T-cell (primary cell): ENCODE measurements at places on chromosomes 2 and 18.

DNA sequence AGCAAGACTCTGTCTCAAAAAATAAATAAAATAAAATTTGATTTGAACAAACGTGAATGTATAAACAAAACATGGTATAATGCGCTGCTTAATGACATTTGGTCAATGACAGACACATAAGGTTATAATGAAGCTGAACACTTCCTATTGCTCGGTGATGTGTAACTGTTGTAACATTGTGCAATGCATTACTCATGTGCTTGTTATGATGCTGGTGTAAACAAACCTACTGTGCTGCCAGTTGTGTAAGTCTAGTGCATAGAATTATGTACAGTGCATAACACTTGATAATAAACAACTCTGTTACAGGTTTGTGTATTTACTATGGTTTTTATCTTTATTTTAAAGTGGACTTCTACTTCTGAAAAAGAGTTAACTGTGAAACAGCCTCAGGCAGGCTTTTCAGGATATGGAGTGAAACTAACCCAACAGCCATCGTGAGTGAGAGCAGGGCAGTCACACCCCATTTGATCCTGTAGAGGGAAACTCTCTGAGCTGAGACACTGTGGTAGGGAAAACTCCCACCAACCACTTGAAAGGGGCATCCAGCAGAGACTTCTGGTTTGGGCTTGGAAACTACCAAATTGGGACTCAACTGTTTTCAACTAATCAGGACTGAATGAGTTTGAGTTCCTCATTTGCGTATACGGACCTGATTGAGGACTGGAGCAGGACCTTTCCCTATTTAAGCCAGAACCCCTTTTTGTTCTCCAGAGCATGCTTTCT, 8.7 kb upstream of the RPRD1A start:
- H3K27ac ChIP-seq, result no peak overlapping the region
- no peaks in the 10 kb centered on the region for H3K36me3 ChIP-seq
- H3K4me1 ChIP-seq, result no peaks in the 10 kb centered on the region
- DNase-seq, result no peak
- peaks cover 2% of the 10 kb centered on the region for H3K27me3 ChIP-seq

- peaks cover 16% of the 10 kb centered on the region for H3K27me3 ChIP-seq
- H3K27ac ChIP-seq, result no peak overlapping the region
- no peak overlapping the region for H3K4me3 ChIP-seq
- no peaks in the 10 kb centered on the region for H3K4me1 ChIP-seq
- no peak for DNase-seq
- no peaks in the 10 kb centered on the region for H3K36me3 ChIP-seq
These were observed 83.8 kb upstream of the KLHL29 start for GRCh38 chr2:23301136-23301535.

GRCh38 chr2:237874585-237875161, 15.2 kb downstream of the RAMP1 start:
- no peaks in the 10 kb centered on the region for H3K27me3 ChIP-seq
- H3K27ac ChIP-seq, result no peak overlapping the region
- DNase-seq, result no peak
- H3K4me3 ChIP-seq, result no peak overlapping the region
- no peaks in the 10 kb centered on the region for H3K36me3 ChIP-seq

GRCh38 chr2:76678383-76679024, 843.7 kb downstream of the LRRTM4 start:
- no peak overlapping the region for H3K4me3 ChIP-seq
- no peaks in the 10 kb centered on the region for H3K4me1 ChIP-seq
- H3K27me3 ChIP-seq, result no peaks in the 10 kb centered on the region

DNA sequence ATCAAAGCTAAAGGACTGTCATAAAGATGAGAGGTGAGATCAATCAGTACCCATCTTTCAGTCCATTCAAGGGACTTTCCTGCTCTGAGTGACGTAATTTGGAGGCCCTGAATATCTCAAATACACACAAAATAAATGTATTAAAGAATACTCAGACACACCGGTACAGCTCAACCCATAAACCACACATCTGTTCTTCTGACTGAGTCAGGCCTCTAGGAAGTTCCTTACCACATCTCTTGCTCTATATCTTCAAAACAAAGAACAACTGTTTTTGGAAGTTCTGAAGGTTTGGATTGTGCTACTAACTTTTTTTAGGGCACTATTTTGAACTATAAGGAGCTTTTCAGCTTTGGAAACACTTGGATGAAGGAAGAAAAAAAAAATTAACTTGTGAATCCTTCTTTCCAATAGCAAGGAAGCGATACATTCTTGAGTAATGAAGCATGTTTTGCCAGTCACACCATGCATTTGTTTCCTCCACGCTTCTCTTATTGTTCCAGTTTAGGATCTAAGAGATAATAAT, 866.5 kb upstream of the VRK2 start:
- H3K27ac ChIP-seq, result no peak overlapping the region
- no peaks in the 10 kb centered on the region for H3K27me3 ChIP-seq
- H3K4me1 ChIP-seq, result no peaks in the 10 kb centered on the region
- H3K36me3 ChIP-seq, result no peaks in the 10 kb centered on the region
- no peak for DNase-seq

DNA sequence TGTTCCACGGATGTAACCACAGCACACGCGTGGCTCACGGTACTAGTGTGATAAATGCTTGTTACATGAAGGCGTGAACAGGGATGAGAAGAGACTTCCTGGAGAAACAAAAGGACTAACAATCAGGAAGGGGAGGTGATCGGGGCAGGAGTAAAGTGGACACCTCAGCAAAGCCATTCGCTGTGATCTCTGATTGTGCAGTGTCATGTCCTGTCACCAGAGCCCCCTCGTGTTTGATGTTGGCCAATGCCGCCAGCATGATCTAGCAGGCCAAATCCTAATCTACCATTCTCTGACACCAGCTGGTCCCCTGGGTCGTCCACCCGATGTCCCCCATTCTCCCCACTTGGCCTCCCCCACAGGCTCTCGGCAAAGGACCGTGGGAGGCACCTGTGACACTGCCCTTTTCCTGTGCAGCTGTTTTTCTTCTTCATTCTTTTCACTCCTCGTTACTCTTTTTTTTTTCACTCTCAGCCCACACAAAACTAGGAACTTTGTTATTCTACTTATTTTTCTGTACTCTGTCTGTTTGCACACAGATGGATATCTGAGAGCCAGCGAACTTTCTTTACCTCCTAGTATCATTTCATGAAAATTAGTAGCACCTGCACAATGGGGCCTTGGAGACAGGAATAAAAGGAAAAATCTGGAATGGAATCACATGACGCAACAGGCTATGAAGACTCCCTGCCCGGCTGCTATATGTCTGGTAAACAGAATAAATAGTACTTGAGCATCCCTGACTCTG, 146.8 kb downstream of the TGIF1 start:
- peak overlapping the region; percentile 98 for H3K27ac ChIP-seq
- H3K27me3 ChIP-seq, result no peaks in the 10 kb centered on the region
- H3K36me3 ChIP-seq, result no peaks in the 10 kb centered on the region

DNA sequence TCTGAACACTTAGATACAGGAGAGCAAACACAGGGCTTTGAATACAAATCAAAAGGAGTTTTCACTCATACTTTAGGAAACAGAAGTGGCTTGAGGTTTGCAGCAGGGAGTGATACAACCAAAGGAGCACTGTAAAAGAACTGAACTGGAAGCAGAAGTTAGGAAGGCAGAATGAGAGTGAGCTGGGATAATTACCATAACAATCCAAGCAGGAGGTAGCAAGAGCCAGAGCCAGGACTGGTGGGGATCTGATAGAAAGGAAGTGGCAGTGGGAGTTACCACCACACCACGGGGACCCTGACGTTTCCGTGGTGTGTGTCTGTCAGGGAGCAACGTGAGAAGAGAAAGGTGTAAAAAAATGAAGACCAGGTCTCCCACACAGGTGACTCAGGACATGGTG, 81.3 kb upstream of the EPB41L3 start:
- H3K4me3 ChIP-seq, result no peak overlapping the region
- no peak overlapping the region for H3K27ac ChIP-seq
- H3K27me3 ChIP-seq, result peaks cover 19% of the 10 kb centered on the region
- H3K4me1 ChIP-seq, result peaks cover 19% of the 10 kb centered on the region
- no peak for DNase-seq
- H3K36me3 ChIP-seq, result no peaks in the 10 kb centered on the region

GRCh38 chr2:48934807-48935206, 179.3 kb upstream of the LHCGR start:
- no peaks in the 10 kb centered on the region for H3K4me1 ChIP-seq
- no peaks in the 10 kb centered on the region for H3K36me3 ChIP-seq
- no peak overlapping the region for H3K4me3 ChIP-seq
- no peak for DNase-seq

GRCh38 chr18:3179430-3180089, 40.2 kb downstream of the MYOM1 start:
- no peak for DNase-seq
- H3K27ac ChIP-seq, result no peak overlapping the region
- H3K27me3 ChIP-seq, result no peaks in the 10 kb centered on the region
- no peaks in the 10 kb centered on the region for H3K4me1 ChIP-seq
- H3K36me3 ChIP-seq, result no peaks in the 10 kb centered on the region
- no peak overlapping the region for H3K4me3 ChIP-seq

DNA sequence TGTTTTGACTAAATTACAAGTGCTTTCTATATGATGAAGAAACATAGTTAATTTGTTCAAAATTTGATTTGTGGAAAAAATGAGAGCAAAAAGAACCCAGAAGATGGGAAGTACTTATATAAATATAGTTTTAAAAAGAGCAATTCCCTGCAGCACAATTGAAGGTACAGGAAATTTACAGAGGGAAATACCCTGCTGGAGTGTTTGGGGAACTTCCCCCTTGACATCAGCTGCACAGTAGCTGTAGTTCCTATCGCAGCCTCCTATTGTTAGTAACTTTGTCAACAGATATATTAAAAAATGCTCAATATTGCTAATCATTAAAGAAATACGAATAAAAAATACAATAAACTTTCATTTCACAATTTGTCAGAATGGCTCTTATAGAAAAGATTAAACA, 1118.8 kb upstream of the ZEB2 start:
- DNase-seq, result no peak
- H3K27me3 ChIP-seq, result no peaks in the 10 kb centered on the region
- H3K4me1 ChIP-seq, result no peaks in the 10 kb centered on the region

DNA sequence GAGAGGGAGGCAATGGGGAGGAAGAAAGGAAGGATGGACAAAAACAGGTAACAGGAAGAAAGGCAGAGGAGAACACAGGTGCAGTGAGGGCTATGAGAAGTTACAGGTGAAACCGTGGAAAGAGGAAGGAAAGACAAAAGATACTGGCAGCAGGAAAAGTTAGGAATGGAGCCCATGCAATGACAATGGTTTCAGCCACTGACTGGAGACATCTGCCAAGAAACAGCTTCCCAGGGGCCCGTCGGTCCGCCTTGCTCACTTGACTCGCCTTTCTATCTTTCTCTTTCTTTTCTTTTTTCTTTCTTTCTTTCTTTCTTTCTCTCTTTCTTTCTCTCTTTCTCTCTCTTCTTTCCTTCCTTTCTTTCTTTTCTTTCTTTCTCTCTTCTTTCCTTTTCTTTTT, 37.5 kb downstream of the ST8SIA5 start:
- no peak overlapping the region for H3K4me3 ChIP-seq

DNA sequence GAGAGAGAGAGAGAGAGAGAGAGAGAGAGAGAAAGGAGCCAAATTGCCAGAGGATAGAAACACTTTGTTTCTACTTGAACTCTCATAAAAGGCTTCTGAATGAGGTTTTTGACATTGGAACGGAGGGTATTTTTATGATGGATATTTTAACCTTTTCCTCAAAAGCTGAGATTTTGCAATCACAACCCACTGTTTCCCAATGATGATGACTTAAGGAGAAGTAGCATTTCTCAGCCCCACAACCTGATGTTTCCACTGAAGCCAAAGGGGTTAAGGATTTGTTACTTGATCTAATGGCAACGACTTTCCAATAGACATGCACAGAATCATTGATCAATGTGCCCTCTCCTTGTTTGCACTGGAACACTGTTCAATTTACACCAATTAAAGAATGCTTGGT, 67.1 kb upstream of the POU3F3 start:
- H3K36me3 ChIP-seq, result no peaks in the 10 kb centered on the region
- H3K4me3 ChIP-seq, result no peak overlapping the region
- DNase-seq, result no peak
- no peaks in the 10 kb centered on the region for H3K4me1 ChIP-seq

GRCh38 chr2:169066897-169067296, 2.5 kb upstream of the DHRS9 start:
- no peak overlapping the region for H3K4me3 ChIP-seq
- H3K27ac ChIP-seq, result no peak overlapping the region
- H3K36me3 ChIP-seq, result no peaks in the 10 kb centered on the region
- DNase-seq, result no peak
- H3K4me1 ChIP-seq, result no peaks in the 10 kb centered on the region
- H3K27me3 ChIP-seq, result no peaks in the 10 kb centered on the region

DNA sequence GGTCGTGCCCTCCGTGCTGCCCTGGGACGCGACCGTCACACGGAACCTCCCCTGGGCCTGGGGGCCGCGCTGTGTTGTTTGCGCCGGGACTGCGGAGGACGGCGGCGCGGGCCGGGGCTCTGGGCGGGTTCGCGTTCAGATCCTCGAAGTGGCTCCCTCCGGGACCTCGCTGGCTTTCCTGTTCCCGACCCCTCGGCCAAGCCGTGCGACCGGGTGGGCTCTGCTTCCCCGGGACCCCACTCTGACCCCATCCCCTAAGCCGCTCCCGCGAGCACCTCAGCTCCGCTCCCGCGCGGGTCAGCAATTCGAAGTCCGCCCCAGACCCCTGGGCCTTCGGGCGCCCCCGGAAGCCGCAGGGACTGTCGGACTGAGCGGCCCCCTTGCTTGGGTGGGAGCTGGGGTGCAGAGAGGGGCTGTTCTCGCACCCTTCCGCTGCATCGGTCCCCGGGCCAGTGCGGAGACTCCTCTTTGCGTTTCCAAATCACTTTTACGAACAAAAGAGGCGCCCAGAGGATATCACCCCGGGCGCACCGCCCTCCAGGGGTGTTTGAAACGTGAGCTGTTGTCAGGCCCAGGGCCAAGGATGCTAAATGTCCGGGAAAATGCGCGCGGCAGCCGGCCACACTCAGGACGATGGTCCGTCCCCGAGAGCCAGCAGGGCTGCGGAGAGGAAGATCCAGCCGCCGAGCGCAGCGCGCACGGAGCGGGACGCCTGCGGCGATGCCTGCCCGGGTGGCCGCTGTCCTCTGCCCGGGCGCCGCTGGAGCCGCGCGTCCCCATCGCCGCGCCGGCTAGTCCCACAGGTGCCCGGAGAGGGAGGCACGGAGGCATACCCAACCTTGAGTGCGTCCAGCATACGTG, 73.5 kb downstream of the ZCCHC2 start:
- no peak for DNase-seq
- no peaks in the 10 kb centered on the region for H3K4me1 ChIP-seq
- H3K27me3 ChIP-seq, result peaks cover 47% of the 10 kb centered on the region
- H3K4me3 ChIP-seq, result peak overlapping the region; percentile 44
- no peaks in the 10 kb centered on the region for H3K36me3 ChIP-seq
